Panc1 (cell line): ENCODE measurements at places on chromosomes 4 and X. TPM values are rescaled to one million over a fixed set of nuclear protein-coding genes. Genes with fewer than 3 reads are reported as not detected.

- no peak for DNase-seq
Measured at GRCh38 chrX:8289523-8289922, 118.5 kb upstream of the VCX2 start.

DNA sequence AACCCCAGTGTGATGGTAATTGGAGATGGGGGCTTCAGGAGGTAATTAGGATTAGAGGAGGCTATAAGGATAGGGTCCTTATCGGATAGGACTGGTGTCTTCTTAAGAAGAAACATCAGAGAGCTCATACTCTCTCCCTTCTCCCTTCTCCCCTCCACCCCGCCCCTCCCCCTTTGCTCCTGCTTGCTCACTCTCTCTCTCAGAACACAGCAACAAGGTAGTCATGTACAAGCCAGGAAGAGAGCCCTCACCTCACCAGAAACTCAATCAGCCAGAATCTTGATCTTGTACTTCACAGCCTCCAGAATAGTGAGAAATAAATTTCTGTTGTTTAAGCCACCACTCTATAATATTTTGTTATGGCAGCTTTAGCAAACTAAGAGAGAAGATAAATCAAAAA, 4.5 kb downstream of the DDX60L start:
- DNase-seq: no peak

DNA sequence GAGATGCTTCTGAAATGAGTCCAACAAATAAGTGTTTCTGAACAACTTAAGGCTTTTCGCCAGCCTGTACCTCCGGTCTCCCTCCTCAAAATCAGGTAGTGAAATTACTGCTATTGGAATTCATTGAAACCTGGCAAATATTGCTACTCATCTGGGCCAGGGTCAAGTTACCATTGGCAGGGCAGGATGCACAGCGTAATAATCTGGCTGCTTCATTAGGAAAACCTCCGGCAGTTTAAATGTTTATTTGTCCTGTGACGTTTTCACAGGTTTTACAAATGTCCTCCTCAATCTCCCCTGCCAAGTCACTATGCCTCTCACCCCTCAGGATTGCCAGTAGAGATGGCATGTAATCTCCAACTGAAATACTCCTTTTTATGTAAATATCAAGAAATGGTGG, 92.6 kb upstream of the KDR start:
- DNase-seq: no peak

DNA sequence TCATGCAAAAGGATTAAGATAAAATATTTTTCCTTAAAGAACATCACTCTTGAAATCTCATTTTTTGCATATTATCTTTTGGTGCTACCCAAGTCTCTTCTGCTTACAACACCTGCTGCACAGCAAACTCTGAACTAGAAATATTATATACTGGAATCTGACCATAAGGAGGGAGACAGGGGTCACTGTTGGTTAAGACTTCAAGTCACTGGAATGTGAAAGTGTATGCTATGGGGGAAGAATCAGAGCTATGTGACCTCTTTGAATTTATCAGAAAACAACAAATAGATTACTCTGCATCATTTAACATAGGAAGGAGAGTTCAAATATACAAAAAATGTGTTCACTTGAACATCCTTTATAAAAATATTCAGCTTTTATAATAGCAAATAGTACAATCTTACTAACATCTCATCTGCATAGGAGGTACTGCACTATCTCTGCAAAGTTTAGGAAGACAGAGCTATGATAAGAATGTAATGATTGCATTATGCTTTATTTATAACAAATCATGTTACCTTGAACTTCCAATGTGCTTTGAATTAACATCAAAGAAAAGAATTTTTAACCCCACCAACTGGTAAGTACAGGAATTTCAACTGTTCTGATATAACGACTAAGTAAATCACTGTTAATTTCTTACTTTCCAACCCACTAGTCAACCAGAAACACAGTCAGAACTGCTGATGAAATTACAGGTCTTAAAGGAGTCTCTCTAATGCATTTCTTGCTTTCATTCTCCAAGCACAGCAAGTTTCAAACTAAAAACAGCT, 69.8 kb downstream of the ZNF827 start:
- DNase-seq: no peak

DNA sequence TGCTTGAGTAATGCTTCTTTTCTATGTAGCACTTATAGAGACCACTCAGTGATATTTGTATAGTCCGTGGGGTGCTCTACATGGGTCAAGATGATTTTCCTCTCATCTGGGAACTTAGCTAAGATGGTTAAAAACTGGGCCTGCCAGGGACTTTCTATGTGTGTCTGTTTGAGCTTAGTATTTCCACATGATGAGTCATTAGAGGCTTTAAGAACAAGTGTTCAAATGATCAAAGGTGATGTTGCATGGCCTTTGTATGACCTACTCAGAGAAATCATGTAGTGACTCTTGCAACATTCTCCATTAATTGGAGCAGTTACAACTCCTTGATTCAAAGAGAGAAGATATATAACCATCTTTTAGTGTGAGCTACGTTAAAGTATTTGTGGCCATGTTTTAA, 1480.5 kb upstream of the IGFBP7 start:
- DNase-seq: no peak

DNA sequence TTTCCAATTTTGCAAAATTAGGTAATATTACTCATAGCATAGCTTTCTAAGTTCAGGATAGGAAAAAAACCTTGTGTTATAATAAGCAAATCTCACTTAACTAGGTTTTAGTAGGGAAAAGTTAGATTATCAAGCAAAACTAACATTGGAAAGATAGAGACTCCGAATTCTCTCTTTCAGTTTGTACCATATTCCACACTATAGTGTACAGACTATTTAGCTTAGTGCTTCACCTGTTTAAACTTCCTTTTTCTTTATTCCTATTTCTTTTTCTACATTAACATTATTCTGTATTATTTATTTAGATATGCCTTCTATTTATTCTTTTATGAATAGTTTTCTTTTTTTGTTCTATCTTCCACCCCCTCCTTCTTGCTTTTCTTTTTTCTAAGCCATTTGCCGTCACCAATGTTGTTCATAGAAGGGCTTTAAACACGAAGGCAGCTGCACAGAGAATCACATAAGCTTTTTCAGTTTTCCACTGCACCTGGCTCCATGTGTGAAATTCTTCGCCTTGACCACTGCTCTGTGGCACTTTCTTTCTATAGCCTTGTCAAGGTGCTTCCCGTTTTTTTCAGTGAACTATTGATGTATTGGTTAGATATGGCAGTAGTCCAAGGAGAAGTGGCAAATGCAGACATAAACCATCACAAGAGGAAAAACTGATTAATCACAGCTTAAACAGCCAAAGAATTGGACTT, 8.5 kb downstream of the PCDH10 start:
- DNase-seq: no peak

DNA sequence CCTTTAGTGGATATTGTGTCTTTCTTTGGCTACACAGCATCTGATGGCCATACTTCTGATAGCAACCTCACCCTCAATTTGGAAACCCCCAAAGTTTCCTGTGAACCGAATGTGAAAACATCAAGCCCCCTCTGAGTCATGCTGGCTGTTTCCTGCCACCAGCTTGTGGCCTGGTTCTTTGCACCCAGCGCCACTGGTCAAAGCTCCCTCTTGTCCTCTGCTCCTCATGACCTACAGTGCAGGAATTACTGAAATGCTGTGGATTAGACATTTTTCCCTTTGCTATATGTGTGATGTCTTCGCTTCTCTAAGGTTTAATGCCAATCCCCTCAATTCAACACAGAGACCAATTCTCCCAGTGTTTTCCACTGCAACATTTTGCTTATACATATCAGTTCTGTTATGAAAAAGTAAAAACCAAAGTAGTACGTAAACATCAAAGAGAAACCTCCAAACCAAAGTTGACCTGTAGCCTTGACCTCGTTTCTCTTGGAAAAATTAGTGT, 224.0 kb upstream of the TENM3 start:
- DNase-seq: no peak

DNA sequence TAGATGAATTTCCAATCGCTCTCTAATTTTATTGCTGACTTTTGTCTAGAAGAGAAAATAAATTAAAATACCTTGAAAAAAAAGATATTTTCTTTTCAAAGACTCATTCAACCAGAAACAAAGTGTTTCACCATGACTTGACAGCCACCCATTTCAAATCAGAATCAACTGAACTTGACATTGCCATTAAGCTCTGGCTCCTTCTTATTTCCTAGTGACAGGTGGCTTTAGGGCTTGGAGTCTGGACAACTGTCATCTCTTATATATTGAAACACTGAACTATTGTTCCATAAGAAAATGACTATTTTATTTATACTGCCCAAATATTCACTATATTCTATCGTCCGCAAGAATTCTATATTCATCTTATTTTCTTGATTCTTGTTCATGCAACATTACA, 229.2 kb downstream of the SLC39A8 start:
- DNase-seq: no peak

DNA sequence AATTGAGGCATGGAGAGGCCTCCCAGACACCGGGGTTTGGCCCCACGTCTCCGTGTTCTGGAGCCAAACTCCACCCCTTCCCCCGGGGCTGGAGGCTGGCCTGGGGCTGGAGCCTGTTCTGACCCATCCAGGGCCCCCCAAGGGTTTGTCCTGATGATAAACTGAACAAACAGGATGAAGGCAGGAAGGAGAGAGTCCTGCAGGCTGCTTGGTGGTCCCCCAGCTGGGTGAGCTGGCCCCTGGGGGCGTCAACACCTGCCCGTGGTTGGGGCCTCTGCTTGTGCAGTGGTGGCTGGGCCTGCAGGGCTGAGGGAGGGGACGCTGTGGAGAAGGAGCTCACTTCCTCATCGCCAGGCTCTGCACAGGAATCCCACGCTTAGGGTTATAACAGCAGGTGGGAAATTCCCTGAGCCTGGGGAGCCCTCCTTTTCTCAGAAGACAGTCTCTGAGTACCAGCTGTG, 2.3 kb downstream of the SH3TC1 start:
- DNase-seq: no peak

DNA sequence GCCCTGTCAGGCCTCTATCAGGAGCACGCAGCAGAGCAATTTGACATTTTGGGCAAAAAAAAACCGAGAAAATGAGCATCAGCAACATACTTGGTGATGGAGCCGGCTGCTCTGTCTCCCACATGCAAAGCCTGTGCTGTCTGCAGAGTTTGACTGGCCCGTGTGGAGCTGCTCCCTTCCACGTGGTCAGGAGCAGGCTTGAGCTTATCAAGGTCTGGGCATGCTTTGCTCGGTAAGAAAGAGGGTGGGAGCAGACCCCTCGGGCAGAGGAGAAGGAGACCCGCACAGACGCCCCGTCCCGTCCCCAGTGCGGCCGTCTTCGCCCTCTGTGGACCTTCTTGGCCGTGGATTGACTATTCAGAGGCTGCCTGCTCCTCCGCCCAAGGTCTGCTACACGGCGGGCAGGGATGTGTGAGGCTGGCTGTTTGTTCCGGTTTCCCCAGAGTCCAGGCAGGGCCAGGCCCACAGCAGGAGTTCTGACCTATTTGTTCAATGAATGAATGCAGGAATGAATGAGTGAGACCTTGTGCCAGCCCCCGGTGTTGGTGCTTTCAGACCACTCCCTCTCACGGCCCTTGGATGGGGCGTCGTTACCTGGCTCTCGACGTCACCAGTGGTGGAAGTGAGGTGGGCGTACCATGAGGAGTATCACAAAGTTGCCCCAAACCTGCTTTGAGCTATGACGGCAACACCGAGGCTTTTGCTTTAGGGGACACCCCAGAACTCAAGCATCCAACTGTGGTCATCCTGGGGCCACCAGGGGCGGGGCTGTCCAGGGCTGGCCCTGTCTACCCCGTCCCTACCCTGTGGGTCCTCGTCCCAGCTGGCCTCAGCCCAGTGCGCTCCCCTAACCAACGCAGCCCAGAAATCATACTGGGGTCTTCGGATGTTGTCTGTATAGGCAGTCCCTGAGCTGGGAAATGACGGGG, 54.7 kb upstream of the ADRA2C start:
- DNase-seq: no peak

GRCh38 chr4:687048-687970, 1.6 kb downstream of the SLC49A3 start:
- DNase-seq: peak; percentile 68

- DNase-seq: no peak
Measured at GRCh38 chr4:103012060-103012459, 7.4 kb downstream of the SLC9B1 start.

GRCh38 chr4:104930298-104930697, 216.4 kb upstream of the TET2 start:
- DNase-seq: no peak

GRCh38 chr4:10983885-10984640, 299.5 kb upstream of the CLNK start:
- no peak for DNase-seq

DNA sequence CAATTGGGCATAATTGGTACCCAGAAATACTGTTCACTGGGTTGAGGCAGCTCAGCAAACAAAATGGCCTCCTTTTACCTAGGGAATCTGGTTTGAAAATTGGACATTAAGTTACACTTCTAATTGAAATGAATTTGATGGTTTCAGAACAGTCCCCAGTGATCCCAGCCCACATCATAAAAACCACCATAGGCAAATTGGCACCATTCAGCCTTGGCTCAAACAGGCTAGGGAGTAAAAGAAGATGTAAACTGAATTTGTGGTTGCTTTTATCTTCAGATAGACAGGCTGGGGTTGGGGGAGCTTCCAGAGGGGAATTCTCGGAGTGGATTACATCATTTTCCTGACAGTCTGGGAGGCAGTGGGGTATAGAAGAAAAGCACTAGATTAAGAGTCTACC, 576.5 kb downstream of the MID1IP1 start:
- DNase-seq: no peak

DNA sequence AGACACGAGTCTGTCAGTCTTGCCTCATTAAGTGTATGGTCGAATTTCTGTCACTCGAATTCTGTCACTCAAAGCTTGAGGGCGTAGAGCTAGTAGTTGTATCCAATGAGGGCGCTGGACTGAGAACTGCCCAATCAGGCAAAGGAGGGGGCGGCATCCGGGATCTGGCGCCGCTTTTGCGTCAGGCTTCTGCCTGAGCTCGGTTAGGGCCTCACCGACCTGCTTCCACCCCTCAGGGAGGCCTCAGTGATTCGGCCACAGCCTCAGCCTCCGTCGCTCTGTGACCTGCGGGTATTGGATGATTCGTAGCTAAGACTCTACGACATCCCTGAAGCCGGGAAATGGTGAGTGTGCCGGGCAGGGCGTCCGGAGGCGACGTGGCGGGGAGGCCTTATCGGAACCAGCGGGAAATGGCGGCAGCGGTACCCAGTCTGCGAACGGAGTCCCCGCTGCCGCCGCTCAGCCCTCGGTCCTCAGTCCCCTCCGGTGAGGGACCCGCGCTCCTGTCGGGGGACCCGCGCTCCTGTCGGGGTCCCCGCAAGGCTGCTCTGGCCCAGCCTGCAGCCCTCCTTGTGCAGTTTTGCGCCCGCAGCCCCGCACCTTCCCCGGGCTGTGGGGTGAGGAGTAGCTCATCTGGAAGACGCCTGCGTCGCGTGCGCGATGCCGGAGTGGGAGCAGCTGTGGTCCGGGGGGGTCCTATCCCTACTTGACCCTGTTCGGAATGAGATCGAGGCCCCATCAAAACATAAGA, 88.3 kb downstream of the ZNF718 start:
- no peak for DNase-seq

GRCh38 chrX:23783589-23784469, 856 bp downstream of the SAT1 start:
- no peak for DNase-seq

GRCh38 chrX:135556055-135556454, 35.6 kb downstream of the INTS6L start:
- no peak for DNase-seq

- DNase-seq: no peak
Measured at GRCh38 chrX:45524296-45524695, 323.6 kb upstream of the DIPK2B start.

Gene IL2
- 0.57 TPM for total RNA-seq

Gene CRLF2
- total RNA-seq: 0.67 TPM

Gene STATH
- total RNA-seq: not detected

Gene PNMA3
- 0.41 TPM for total RNA-seq

Gene SYNPO2
- 0.28 TPM for total RNA-seq

Gene SPP1
- total RNA-seq: 1.6 TPM

Gene RNF175
- not detected for total RNA-seq

Gene USP27X
- 3.1 TPM for total RNA-seq

Gene MAGT1
- total RNA-seq: 60.0 TPM

Gene HELT
- not detected for total RNA-seq

Gene ALG13
- total RNA-seq: 50.0 TPM
